ENCODE measurements at places on chromosomes 7 and 10.

DNA sequence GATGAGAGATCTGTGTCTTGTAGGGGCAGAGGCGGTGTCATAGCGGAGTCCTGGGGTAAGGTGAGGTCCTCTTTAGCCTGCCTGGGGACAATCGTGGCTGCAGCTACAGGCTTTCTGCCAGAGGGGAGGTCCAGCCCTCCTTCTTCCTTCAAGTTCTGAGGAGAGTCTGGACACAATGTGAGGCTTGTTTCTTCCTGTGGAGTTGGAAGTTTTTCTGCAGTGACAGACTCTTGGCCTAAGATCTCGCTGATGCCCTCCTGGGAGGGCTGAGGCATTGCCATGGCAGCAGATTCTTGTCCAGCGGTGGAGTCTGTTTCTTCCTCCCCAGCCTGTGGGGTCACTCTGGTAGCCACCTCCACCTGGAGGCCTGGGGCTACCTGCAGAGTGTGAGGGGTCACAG lies 4.4 kb downstream of the NACAD start:
- DNase-seq: no peak

GRCh38 chr7:107638594-107638993 lies 22.0 kb upstream of the SLC26A4 start:
- no peak for DNase-seq

- peak; percentile 44 for DNase-seq
Measured at GRCh38 chr10:123583639-123584418, 82.3 kb upstream of the GPR26 start.

DNA sequence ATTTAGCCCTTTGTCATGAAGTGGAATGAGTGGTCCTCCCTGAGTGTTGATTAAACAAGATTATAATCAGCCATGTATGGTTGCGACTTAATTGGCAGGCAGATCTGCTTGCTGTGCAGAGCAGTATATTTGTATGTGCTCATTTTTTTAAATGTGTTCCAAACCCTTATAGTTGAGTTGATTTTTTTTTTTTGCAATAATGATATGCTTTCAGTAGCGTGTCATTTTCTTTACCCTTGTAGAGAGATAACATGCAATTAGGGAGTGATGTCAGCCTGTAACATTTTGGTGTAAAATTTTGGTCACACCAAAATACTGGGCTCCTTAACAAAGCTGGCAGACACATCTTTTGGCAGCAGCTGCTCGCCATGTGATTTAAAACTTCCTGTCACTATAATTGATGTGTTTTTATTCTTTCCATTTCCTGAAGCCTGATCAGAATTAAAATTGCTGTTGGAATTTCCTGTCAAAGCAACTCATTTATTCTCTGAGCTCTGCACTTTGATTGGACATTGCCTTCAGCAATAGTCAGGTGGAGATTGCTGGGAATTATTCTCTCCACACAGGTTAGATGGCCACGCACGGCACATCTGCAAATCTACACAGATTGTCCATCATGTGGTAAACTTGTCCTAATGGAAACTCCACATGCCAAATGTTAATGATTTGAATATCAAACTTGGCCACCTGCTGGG lies 125.3 kb downstream of the DYNC1I1 start:
- no peak for DNase-seq

GRCh38 chr10:112262546-112262945 lies 20.7 kb upstream of the TECTB start:
- no peak for DNase-seq

Measured in DMS79 treated with DMSO at 0.1 percent for 48 hours (cell line).